Stimulated activated CD4-positive, alpha-beta T cell treated with anti-CD3 and anti-CD28 coated beads, Interleukin-1b, Interleukin-23, amount 100 ng/mL, for 24 hours (primary cell): ENCODE measurements at places on chromosomes 16 and 17.

GRCh38 chr17:77489239-77489892 is 348.6 kb downstream of the SEC14L1 start:
- DNase-seq, result no peak

GRCh38 chr17:9169116-9169515 is 147.8 kb downstream of the NTN1 start:
- no peak for DNase-seq

- DNase-seq, result no peak
These were observed 17.3 kb downstream of the COTL1 start for GRCh38 chr16:84600343-84601229.

DNA sequence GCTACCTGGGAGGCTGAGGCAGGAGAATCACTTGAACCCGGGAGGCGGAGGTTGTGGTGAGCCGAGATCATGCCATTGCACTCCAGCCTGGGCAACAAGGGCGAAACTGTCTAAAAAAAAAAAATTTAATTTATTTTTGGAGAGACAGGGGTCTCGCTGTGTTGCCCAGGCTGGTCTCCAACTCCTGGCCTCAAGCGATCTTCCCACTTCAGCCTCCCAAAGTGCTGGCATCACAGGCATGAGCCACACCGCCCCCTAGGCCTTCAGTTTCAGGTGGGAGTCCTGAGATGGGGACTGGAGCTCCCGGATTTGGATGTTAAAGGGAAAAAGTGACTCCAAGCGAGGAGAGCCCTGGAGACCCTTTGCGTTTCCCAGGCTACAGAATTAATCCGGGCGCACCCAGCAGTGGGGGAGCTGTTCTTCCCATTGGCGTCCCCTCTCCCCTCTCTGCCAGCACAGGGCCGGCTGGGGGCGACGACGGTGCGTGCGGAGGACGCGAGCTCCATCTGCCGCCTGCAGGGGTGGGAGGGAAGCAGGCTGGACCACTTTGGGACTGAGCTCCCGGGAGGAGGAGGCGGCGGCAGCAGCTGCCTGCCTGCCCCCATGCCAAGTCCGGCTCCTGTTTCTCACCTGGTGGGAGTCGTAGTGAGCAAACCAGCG is 49.3 kb upstream of the USP7 start:
- no peak for DNase-seq

GRCh38 chr17:8255499-8255898 is 6.4 kb downstream of the PFAS start:
- no peak for DNase-seq

DNA sequence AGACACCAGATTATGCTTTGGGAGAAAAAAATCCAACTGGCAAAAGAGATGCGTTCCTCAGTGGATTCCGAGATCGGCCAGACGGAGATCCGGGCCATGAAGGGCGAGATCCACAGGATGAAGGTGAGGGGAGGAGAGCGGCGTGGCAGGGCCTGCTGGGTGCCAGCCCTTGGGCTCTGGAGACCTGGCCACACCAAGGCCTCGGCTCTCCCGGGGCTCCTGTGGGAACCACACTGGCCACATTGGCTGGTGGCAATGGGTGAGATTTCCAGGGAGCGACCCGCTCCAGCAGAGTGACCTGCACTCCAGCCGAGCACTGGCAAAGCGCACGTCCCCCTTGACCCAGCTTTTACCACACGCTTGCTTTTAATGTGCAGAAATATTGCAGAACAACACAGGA is 11.6 kb upstream of the GAA start:
- no peak for DNase-seq

DNA sequence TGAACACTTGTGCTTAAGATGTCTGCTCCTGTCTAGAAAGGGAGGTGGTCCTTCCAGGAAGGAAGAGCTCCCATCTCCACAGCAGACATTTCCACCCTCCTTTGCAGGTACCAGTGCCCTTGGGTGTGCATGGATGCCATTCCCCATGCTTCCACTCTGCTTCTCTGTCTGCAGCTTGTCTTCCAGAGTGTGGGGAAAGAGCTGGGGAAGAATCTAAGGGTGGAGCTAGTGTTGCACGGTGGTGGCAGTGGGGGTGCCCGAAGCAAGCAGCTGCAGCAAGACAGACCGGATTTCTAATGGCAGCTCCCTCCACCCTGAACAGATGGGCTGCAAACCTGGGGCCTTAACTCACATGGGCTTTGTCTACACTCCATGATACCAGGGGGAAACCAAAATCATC is 22.6 kb upstream of the HOXB13 start:
- no peak for DNase-seq

DNA sequence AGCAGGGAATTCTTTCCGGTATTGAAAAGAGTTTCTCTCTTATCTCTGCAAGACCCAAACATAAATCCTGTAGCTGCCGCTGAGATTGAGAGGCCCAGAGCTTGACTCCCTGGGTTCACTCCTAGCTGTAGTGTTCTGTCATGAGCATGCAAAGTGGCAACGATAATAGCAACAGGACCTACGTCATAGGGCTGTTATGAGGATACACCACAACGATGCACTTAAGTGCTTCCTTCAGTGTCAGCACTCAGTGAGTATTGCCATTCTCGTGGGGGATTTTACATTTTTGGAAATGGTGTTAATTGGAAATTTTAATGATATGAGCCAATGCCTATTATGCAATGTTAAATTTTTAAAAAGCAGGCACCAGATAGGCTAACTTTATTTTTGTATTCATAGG is 199.8 kb downstream of the CYLD start:
- no peak for DNase-seq

DNA sequence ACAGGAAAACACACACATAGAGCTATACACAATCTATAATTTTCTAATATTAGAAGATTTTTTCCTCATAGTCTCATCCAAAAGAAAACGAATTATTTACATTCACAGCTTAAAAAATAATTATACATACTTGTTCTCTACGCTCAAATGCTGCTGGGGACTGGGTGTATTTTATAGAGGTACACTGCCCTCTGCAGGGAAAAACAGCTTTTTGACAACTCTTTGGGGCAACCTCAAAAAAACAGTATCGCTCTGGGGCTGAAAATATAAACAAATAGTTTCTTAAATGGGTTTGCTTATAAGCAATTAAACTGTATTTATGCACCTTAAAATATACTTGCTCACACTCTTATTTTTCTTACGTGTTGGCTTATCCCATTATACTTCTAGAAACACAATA is 261.8 kb upstream of the PSMD7 start:
- DNase-seq, result no peak

GRCh38 chr16:70258065-70258464 is 6.3 kb upstream of the EXOSC6 start:
- no peak for DNase-seq

DNA sequence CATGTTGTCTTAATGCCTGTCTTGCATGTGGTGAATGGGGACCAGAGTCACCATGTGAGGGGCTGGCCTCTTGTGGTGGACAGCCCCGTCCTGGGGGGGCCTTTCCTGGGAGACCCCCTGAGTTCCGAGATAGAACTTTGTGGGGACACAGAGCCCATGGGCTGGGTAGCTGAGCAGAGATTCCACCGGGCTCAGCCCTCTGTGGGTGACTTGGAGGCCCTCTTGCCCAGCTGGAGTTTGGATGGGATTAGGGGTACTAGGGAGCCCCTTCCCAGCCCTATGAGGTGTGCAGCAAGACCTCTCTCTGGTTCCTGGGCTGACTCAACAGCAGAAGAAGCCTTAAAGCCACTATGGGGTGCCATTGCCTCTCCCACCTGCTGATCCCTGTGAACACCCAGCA is 38.1 kb downstream of the MRC2 start:
- DNase-seq, result no peak

DNA sequence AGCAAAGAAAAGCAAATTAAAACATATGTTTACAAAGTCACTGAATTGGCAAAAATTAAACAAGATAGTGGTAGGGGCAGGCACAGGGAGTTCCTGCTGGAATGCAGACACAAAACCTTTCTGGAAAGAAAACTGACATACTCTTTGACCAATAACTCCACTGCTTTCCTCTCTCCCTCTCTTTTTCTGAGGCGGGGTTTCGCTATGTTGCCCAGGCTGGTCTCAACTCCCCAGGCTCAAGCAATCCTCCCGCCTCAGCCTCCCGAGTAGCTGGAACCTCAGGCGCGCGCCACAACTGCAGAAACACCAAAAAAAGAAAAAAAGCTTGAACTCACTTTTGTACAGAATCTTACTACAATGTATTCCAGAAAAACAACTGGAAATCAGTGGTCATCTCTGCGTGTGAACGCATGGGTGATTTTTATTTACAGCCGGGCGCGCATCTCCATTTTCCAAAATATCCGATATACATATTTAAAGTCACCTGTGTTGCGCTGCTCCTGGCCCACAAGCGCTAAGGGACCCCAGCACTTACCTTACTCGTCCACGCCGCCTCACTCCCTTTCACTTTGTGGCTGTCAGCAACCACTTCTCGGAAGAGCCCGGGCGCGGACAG is 480 bp downstream of the TXNL4B start:
- no peak for DNase-seq

GRCh38 chr16:69077251-69077650 is 28.2 kb upstream of the HAS3 start:
- no peak for DNase-seq

GRCh38 chr17:65181237-65182061 is 44.3 kb downstream of the RGS9 start:
- DNase-seq, result peak; percentile 34
